Natural killer cell treated with Interleukin-12 subunit alpha and Interleukin-12 subunit beta and Interleukin-15 and Interleukin-18, amount 100 ng/mL, for 72 hours (primary cell): ENCODE measurements at places on chromosomes 7 and 10. TPM values are rescaled to one million over a fixed set of nuclear protein-coding genes. Genes with fewer than 3 reads are reported as not detected.

DNA sequence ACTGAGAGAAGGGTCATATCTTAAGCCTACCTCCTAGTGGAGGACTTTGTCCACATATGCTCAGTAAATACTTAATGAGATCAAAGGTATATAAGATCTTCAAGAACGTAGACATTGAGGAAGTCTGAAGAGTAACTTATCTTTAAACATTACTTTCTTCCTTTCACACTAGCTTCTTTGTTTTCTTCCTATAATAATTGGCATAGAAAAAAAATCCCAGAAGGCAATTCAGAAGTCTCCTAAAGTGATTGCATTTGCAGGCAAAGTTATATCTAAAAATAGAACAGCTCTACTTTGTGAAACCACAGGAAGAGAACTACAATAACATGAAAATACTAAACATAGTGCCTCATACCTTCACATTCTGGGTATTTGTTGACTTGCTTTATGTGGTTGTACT is 150.4 kb downstream of the PPP1R3A start:
- no peak overlapping the region for H3K27ac ChIP-seq
- H3K4me3 ChIP-seq: no peak overlapping the region
- DNase-seq: no peak
- no peaks in the 10 kb centered on the region for H3K36me3 ChIP-seq

DNA sequence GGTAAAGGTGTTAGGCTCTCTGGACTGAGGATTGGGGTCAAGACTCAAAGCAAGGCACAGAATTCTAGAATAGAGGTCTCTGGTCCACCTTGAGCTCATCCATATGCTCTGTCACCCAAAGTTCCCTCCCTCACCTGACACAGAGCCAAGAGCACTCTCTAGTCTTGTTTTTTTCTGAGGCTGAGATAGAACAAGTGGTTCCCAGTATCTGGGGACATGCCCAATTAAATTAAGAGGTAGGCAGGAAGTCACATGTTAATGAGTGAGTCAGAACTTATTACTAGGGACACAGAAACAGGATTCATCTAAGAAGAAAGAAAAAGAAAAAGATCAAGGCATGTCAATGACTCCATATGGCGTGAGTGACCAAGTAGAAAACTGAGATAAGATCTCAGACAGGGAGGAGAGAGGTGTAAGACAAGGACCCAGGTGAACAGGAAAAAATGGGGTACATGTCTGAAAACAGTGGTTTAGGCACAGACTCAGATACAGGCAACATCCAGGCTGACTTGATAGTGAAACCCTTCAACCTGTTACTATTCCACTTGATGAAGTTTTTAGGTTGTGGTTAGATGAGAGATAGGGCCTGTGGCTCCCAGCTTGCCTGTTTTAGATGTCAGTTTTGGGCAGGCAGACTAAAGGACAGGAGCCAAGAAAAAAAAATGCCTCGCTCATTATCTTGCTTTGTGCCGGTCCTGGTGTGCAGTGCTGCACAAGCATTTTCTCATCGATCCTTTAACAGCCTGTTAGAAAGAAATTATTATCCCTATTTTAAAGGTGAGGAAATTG is 609.9 kb downstream of the CCSER2 start:
- H3K36me3 ChIP-seq: no peaks in the 10 kb centered on the region
- no peak overlapping the region for H3K4me3 ChIP-seq
- no peaks in the 10 kb centered on the region for H3K27me3 ChIP-seq
- DNase-seq: no peak
- H3K27ac ChIP-seq: no peak overlapping the region

- peaks cover 33% of the 10 kb centered on the region for H3K4me1 ChIP-seq
- DNase-seq: no peak
- H3K27ac ChIP-seq: no peak overlapping the region
- H3K27me3 ChIP-seq: no peaks in the 10 kb centered on the region
- no peak overlapping the region for H3K4me3 ChIP-seq
Measured at GRCh38 chr10:132560241-132560731, 22.7 kb downstream of the INPP5A start.

GRCh38 chr7:44117801-44118429 is 5.4 kb downstream of the POLD2 start:
- H3K4me3 ChIP-seq: no peak overlapping the region
- H3K4me1 ChIP-seq: peaks cover 16% of the 10 kb centered on the region
- peaks cover 13% of the 10 kb centered on the region for H3K36me3 ChIP-seq
- no peaks in the 10 kb centered on the region for H3K27me3 ChIP-seq
- DNase-seq: no peak
- H3K27ac ChIP-seq: no peak overlapping the region

CLDN4 gene
- total RNA-seq: not detected
